ENCODE measurements at places on chromosomes 16 and 17.

DNA sequence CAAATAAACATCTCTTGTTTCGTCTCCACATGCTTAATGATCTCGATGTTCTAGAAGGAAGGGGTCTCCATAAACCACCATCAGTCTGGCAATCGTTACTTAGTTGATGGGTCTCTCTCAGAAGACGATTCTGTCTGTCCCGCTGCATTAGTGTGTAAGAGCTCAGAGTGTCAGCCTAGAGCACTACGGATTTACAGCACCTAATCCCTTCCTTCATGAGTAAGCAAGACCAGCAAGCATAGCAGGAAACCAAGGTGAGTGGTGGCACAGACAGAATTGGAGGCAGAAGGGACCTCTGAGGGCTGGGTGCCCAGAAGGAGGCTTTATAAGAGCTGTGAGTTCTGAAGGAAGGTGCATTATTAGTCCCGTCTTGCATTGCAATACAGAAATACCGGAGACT lies 440.1 kb downstream of the RBFOX1 start:
- DNase-seq = no peak

DNA sequence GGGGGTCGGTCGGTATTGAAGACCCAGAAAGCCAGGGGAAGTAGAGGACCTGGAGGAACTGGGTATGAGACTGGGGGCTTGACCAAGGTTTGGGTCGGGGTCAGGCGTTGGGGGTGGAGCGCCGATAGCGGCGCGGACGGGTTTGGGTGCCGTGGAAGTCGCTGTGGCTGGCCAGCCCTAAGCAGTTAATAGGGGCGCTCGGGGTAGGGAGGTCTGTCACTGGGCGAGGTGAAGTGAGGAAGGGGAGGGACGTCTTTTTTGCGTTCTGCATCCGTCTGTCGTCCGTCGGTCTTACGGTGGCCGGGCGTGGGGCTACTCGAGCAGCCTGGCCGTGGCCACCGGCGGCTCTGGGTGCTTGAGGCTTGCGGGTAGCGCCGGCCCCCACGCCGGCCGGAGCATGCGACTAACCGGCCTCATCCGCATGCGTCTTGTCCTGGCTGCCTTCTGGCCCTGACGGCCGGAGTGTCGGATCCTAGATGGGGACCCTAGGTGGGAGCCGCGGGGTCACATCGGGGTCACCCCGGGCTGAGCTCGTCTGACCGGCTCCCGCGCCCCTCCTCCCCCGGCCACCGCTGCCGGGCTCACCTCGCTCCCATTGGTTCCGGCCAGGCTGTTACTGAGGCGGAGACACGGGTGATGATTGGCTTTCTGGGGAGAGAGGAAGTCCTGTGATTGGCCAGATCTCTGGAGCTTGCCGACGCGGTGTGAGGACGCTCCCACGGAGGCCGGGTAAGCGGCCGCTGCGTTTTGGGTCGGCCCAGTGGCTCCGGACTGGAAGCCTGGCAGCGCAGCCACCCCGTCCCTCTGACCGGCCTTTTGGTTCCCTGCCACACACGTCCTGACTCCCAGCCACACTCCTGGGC lies 10.3 kb upstream of the TMEM88 start:
- DNase-seq = peak; percentile 88

DNA sequence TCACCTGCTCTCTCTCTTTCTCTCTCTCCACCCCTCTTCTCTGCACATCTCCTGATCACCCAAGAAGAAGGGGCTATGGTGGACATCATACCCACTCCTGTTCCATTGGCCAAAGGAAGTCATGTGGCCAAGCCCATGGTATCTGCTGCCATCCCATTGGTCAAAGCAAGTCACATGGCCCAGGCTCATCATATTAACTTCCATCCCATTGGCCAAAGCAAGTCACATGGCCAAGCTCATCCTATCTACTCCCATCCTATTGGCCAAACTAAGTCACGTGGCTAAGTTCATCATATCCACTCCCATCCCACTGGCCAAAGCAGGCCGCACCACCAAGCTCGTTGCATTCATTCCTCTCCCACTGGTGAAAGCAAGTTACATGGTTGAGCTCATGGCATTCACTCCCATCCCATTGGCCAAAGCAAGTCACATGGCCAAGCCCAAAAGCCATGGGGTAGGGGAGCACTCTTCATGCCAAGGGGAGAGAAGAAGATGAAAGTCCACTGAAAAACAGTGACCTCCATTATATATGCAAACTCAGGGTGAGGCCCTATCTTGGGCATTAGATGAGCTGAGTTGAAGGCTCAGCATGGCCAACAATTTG lies 29.2 kb downstream of the SNX20 start:
- DNase-seq = no peak

- DNase-seq = no peak
Observed at GRCh38 chr17:76079956-76080767, 1.2 kb downstream of the ZACN start.

DNA sequence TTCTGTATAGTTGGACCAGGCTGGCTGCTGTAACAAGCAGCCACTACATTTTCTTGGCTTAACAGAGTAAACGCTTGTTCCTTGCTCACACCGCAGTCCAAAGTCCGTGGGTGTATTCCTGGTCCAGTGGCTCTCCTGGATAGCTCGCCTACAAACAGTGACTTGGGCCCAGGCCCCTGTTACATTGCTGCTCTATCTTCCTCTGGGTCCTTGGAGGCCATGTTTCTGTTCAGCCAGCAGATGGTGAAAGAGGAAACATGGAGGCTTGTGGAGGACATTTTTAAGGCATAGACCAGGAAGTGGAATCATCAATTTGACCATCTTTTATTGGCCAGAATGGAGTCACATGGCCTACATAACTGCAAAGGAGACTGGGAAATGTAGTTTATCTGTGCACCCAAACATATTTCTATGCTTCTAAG lies 55.1 kb downstream of the ATP2C2 start:
- DNase-seq = no peak

DNA sequence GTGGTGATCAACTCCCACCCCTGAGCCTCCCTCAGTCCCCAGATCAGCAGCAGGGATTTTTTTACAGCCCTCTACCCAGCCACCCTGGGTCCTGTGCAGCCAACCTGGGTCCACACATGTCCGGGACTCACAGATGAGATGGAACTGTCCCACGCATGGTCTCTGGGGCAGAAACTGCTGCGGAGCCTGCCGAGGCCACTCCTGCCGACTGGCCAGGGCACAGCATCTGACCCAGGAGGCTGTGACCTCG lies 48.0 kb upstream of the ZCCHC14 start:
- DNase-seq = no peak

DNA sequence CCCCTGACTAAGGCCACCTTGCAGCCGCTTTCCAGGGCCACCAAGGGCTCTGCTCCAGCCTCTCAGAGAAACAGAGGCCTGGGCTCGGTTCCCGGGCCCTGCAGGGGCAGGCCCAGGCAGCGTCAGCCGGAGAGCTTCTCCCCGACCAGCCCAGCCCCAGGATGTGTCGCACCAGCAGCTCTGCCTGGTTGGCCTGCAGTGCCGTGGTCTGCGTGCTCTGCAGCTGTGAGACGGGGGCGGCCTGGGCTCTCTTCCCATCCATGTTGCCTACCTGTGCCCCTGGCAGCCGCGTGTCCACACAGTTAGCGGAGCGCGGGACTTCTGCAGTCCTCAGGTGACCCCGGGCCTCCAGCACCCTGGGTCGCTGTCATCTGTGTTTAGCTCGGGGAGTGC lies 4.8 kb downstream of the IGFALS start:
- DNase-seq = no peak

DNA sequence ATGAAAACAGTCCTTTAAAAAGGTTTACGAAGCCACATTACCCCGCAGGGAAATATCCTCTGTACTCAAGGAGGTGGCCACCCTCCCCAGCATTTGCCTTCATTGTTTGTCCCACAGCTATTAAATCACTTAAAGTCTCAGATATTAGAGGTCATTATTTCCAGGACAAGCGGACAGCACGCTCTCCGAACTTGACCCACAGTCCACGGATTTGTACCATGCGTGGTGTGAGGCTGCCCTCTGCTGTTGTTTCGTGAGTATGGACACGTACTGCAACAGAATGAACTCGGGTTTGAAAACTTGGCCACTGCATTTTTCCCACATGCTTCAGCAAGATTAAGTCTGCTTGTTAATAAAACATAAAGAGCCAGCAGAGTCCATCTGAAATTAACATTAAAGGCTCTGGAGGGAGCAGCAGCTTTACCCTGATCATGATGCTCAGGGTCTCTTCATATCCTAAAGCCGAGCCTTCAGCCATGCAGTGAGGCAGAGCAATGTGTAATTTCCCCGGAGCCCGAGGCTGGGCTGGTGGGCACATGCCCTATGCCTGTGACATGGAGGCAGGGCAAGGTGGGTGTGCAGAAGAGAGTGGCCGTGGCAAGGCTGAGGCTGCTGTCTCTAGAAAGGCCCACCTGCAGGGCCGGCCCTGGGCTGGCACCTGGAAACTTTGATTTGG lies 19.7 kb downstream of the MEAK7 start:
- peak; percentile 62 for DNase-seq

- DNase-seq = no peak
Observed at GRCh38 chr17:73798111-73798748, 154.0 kb upstream of the SDK2 start.

GRCh38 chr17:12900474-12900873 lies 111.2 kb downstream of the ARHGAP44 start:
- no peak for DNase-seq

- DNase-seq = peak; percentile 42
Observed at GRCh38 chr16:12455287-12455798, 348.3 kb downstream of the CPPED1 start.

DNA sequence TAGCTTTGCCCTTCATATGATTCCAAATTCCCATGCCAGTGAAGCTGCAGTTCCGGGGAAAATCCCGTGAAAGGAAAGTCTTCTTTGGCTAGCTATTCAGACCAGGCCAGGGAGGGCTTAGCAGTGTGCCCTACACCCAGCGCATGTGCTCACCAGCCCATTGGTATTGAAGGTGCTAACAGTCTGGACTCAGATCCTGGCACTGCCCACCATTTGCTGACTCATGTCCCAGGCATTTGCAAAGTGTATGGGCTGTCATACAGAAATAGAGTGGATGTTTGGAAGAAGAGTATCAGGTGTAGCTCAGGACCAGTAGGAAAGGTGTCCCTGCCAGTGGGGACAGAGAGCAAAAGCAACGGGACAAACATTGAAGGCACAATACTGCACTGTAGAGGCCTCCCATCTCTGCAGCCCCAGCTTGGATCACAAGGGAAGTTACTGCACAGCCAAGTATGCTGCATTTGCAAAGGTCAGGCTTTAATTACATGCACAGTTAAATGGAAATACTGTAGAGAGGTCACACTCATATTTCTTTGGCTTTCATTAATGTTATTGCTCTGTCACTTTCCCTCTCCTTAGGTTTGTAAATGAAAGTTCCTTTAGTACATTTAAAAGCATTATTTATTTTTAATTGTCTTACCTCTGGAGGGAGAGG lies 220.0 kb downstream of the IRX3 start:
- DNase-seq = no peak

GRCh38 chr16:87778476-87778829 lies 12.7 kb upstream of the KLHDC4 start:
- no peak for DNase-seq

- DNase-seq = no peak
Observed at GRCh38 chr16:56477096-56477878, 25.9 kb downstream of the OGFOD1 start.

GRCh38 chr17:69625474-69625873 lies 211.0 kb downstream of the MAP2K6 start:
- no peak for DNase-seq

- DNase-seq = no peak
Observed at GRCh38 chr17:80527016-80527645, 17.5 kb upstream of the RPTOR start.

GRCh38 chr17:38579934-38580333 lies 25.8 kb downstream of the SRCIN1 start:
- no peak for DNase-seq

- no peak for DNase-seq
Observed at GRCh38 chr16:80369138-80369958, 171.4 kb upstream of the DYNLRB2 start.

DNA sequence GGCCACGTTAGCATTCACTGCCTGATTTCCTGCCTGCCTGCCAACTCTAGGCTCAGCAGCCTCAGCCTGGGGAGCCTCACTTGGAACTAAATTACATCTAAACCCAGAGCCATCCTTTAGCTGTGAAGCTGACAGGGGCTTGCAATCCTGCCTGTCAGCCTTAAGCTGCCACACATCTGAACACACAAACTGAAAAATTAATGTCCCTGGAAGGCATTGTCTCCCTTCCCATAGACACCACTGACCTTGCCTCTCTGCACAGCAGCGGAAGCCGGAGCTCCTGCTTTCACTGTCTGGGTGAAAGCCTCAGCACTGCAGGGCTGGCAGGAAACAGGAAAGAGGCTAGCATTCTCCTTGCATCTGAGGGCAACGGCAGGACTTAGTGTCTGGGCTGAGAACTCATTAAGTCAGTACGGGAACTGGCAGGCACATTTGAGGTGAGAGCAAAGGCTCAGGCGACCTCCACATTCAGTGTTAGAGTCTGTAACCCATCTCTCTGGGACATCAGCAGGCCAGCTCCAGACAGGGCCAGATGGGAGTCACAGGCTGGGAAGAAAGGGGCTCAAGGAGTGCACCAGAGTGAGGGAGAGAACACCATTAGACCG lies 452.4 kb upstream of the C16orf82 start:
- no peak for DNase-seq

DNA sequence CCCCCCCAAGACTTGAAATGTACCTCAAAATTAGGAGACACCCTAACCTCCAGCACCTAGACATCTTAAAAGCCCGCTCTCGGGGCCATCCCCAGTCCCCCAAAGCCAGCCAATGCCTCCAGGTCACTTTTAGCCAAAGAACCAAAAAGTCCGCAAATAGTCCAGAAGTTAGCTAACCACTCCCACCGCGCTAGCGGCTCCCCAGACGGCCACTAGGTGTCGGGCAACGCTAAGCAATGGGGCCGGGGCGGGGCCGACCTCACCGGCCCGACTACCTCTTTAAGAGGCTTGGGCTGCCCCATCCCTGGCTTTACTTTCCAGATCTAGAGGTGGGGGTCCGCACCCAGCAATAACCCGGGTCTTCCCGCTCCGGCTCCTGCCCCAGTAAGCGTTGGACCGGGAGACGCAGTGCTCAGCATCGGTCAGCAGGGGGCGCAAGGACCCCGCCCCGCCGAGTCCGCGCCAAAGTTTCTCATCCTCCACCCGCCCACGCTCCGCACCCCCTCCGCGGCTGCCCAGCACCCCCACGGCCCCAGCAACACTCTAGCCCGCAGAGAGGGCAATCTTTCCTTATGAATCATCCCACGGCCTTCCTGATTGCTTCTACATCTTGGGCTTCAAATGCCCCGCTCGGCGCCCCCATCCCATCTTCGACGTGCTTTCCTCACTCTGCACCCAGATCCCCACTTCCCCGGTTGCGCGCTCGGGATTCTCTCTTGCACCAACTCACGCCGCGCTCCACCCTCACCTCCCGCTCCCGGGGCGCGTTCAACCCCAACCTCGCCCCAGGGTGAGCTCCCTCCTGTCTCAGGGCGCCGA lies 765 bp downstream of the COL1A1 start:
- peak; percentile 88 for DNase-seq

- peak; percentile 29 for DNase-seq
Observed at GRCh38 chr17:37770631-37771518, 26.0 kb upstream of the HNF1B start.

DNA sequence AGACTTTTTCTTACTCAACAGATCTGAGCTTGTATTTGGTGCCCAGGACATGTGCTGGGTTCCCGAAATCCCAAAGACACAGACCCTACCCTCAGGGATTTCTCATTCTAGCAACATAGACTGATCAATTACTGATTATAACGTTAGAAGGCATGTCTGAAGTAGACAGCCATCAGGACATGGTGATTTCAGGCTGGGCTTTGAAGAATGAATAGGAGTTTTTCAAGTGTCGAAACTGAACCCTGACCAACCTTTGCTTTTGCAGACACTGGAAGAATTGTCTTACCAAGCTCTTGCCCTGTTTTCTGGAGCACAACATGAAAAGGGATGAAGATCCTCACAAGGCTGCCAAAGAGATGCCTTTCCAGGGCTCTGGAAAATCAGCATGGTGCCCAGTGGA lies 40.0 kb upstream of the IL21R start:
- DNase-seq = no peak

- DNase-seq = no peak
Observed at GRCh38 chr17:62826956-62827355, 18.8 kb upstream of the MARCHF10 start.
